ENCODE measurements at places on chromosomes 2 and 18.

DNA sequence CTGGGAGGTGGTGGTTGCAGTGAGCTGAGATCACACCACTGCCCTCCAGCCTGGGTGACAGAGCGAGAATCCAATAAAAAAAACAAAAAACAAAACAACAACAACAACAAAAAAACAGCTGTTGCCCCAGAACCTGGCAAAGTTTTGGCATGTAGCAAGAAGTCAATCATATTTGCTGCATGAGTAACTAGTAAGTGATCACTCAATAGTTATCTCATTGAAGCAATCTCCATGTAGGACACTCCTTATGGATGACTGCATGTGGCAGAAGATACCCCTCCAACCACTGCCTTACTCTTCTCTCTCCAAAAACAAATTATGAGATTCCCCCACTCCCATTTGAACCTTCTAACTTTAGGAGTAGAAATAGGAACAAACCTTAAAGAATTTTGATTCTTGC lies 113.7 kb downstream of the TTC27 start:
- no peaks in the 10 kb centered on the region for H3K4me1 ChIP-seq
- no peak overlapping the region for H3K4me3 ChIP-seq
- no peak for DNase-seq
- H3K27me3 ChIP-seq = no peaks in the 10 kb centered on the region

- no peak overlapping the region for H3K4me3 ChIP-seq
- no peaks in the 10 kb centered on the region for H3K27me3 ChIP-seq
- no peaks in the 10 kb centered on the region for H3K4me1 ChIP-seq
- no peak overlapping the region for H3K27ac ChIP-seq
These were observed 126.3 kb upstream of the SERTAD2 start for GRCh38 chr2:64780041-64780440.

GRCh38 chr2:55146263-55146662 lies 85.8 kb downstream of the CLHC1 start:
- H3K36me3 ChIP-seq = no peaks in the 10 kb centered on the region
- H3K27me3 ChIP-seq = no peaks in the 10 kb centered on the region
- no peak overlapping the region for H3K4me3 ChIP-seq
- no peak overlapping the region for H3K27ac ChIP-seq
- peaks cover 3% of the 10 kb centered on the region for H3K4me1 ChIP-seq

DNA sequence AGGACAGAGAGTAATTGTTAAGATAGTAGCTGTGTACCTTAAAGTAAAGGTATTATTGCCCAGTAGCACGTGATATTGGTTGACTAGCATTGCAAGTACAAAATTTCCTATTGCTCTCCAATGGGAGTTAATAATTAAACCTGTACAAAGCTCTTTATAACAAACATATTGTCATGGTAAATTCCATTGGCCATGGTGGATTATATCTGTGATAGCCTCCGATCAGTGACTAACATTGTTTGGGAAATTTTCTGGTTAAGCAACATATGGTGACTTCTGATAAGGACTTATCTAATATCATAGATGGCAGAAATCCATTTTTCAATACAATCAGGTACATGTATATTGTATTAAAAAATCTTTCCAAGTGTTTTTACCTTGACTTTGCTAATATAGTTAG lies 360.8 kb downstream of the DCC start:
- H3K4me1 ChIP-seq = no peaks in the 10 kb centered on the region
- H3K36me3 ChIP-seq = no peaks in the 10 kb centered on the region
- no peak overlapping the region for H3K27ac ChIP-seq
- DNase-seq = no peak
- H3K4me3 ChIP-seq = no peak overlapping the region
